ENCODE measurements at places on chromosomes 5 and 9.
A peak's percentile ranks its signal among the peaks of the same experiment; 100 is the strongest.

GRCh38 chr9:13744261-13744901, 464.9 kb upstream of the MPDZ start:
- DNase-seq = no peak

DNA sequence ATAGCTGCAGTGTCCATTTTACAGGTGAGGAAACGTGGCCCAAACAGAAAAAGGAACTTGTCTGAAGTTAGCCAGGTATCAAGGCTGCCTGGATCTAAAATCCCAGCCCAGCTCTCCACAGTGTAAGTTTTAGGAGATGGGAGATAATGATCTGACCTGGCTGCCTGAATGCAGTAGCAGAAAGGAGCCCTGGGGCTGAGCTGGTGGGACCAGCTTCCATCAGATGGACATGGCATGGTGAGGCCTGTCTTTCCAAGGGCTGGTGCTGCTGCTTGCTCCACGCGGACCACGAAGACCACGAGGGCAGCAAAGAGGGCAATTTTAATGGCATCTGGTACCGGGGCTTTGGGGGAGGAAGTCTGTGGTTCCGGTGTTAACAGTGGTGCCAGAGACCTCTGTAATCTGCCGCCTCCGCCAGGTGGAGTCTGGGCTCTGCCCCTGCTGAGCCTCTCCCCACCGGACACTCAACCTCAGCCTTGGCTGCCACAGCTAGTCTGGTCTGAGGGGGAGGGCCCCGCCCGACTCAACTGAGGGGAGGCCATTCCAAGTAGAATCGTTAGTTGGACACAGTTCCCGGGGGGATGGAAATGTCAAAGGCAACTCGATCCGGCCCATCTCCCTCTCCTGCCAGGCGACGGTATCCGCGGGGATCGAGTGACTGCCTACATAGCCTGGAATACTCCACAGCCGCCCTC, 650 bp downstream of the MYORG start:
- no peak for DNase-seq

DNA sequence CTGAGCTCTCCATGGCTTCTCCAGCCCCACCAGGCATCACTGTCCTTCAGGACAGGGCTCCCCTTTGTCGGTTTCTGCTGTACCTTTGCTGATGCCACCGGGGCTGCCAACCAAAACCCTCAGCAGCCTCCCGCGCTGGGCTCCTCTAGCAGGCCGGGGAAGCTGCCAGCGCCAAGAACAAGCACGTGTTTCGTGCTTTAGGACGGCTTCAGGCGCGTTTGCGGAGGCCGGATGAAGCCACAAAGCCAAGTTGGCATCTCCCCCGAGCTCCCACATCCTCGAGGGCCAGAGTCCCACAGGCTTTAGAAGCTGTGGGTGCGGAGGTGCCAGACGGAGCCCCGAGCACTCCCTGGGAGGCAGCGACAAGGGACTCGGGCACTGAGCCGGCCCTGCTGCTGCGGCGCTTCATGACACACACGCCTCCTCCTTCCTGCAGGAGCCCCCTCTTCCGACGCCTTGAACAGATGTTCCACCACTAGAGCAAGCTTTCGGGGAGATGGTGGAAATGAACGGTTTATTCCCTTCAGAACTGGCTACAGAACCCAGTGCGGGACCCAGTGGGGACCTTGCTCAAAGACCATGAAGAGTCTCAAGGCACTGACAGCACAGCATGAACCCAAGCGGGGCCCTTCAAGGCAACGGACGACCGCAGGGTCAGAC, 36.7 kb downstream of the SARDH start:
- no peak for DNase-seq

DNA sequence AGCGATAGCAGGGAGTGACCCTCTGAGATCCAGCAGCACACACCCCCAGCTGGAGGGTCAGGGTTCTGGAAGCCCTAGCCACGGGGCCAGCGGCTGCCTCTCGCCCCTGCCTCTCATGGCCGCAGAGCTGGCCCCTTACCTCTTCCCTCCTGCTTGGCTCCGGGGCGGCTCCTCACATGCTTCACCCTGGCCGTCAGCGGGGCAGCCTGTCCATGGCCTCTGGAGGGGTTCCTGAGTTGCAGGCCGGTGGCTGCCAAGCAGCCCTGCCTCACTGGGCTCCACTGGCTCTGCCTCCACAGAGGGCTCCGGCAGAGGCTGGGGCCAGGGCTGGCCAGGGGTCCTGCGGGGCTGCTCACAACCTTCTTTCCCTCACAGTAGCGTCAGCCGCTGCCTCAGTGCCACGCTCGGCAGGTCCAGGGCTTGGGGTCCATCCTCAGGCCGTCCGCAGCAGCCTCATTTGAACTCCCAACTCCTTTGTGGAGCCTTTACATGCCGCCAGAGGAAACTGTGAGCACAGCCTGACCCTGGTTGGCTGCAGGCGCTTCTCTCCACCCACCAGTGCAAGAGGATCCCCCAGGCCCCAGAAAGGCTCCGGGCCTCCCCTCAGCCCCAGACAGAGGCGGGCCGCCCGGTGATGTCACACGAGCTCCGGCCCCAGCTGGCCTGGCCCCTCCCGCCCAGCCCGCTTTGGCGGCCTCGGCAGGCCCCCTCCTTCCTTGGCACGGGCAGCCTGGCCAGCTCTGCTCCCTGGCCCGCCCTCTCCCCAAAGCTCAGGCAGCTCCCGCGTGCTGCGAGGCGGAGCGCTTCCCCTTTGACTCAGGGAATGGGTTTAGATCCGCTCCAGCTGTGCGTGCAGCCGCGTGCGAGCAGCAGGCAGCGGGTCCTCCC, at the start of gene ANGPTL2:
Gene ANGPTL2, minus strand, starts transcription at position 460 of the 888 bp plus-strand sequence. CDS start 13,904 bp downstream, outside the sequence.
- DNase-seq = no peak

GRCh38 chr9:137301081-137301947, 757 bp downstream of the NRARP start:
- no peak for DNase-seq

GRCh38 chr9:14941501-14942405, 31.5 kb upstream of the FREM1 start:
- peak; percentile 1 for DNase-seq

GRCh38 chr5:148807851-148808250, 18.6 kb upstream of the ADRB2 start:
- peak; percentile 55 for DNase-seq

DNA sequence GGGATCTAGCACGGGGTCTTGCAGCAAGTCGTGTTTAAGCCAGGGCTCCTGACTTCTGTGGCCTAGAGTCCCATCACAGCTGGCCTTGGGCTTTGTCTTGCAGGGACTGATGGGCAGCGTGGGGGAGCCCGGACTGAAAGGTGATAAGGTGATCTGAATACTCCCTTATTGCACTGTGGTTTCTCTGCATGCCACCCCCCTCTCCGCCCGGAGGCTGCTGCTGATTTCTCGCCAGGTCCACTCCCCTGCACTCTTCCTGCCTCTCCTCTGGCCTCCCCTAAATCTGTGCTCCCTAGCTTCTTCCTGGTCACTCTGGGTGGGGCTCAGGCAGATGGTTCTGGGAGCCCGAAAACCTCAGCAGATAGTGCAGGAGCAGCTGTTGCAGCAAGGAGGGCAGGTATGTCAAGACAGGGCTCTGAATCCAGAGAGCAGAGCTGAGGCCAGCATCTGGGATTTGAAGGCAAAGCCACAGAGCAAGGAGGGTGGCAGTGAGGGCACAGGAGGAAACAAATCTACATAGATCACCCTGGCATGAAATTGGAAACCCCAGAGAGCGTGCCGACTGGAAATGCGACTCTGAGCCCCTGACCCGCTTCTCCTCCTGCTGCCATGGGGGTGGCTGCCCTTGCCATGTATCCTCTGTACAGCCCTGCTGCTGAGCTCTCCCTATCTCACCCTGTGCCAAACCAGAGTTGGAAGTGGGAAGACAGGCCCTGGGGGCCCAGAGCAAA, 76.5 kb downstream of the COL27A1 start:
- DNase-seq = no peak

- DNase-seq = no peak
Measured at GRCh38 chr9:36896296-36896695, 137.8 kb downstream of the PAX5 start.

- DNase-seq = no peak
Measured at GRCh38 chr5:36423578-36424307, 122.0 kb upstream of the RANBP3L start.

- DNase-seq = no peak
Measured at GRCh38 chr5:160089531-160089930, 29.7 kb downstream of the PWWP2A start.

GRCh38 chr5:94422812-94423211, 195.6 kb downstream of the KIAA0825 start:
- DNase-seq = no peak

DNA sequence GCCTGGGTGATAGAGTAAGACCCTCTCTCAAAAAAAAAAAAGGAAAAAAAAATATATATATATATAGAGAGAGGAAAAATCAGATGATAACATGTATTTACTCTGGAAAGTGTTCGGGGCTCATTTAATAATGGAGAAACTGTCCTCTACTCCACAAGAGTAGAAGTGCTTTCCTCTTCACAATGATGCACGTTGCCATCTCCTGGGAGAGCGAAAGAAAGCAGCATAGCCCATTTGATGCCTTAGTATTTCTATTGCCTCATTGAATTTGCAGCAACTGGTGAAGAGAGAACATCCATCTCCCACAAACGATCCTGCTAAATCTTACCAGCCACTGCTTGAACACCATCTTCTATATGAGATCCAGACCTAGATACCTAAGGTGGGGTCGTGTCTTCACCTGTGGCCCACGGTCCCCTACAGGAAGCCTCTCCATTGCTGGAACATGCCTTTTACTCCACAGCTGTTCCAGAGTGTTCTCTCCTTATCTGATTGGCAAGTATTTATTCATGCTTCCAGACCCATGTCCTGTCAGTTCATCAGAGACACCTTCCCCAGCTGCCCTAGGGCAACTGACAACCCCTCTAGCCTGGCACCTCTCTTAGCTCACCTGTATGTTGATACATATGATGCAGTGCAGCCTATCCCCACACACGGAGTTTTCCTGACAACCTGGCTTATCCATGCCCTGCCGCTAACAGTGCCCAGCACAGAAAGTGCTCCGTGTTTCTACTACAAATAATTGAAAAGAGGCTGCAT, 115.3 kb downstream of the MARCHF11 start:
- no peak for DNase-seq

GRCh38 chr9:136742591-136743391, at the start of gene LCN10:
LCN10 (minus strand) TSS chr9:136742940; CDS start chr9:136742903, 37 bp downstream.
- DNase-seq = peak; percentile 39

Data from NCI-H2029 treated with DMSO at 0.1 percent for 48 hours (cell line).